ENCODE measurements at places on chromosomes 7 and 10.

DNA sequence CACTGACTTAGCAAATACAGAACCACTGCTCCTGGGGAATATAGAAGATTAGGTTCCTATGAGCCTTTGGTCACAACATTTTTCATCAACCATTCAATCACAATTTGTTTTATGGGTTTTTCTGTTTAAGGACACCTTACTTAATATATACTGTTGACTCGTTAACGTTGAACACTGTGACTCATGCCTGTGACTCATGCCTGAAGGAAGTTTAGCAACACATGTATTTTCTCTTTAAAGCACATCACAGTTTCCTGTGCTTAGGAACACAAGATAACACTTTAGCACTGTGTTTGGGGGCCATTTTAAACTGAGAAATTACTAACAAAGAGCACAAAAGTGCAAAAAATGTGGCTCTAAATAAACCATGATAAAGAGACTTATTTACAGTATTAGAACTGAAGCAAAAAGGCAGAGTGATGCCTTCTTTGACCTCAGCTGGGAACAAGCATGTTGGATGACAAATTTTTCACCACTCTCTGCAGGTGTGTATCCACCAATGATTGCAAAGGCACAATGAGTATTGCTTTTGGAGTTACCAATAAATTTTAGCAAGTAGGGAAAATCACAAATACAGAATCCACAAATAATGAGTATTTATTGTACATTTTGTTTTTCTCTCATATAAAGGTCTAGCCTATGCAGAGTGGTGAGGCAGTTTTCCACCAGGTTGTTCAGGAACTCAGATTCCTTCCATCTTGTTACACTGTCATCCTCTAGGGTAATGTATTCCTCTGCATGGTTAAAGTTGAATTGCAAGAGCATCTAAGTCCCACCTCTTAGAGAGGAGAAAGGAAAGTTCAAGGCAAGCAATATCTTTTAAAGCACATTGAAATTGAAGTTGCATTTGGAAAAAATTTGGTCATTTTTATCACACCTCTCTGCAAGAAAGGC, 7.3 kb downstream of the FGFBP3 start:
- no peak for DNase-seq

- DNase-seq = no peak
Observed at GRCh38 chr7:107563081-107563774, 492 bp downstream of the COG5 start.

DNA sequence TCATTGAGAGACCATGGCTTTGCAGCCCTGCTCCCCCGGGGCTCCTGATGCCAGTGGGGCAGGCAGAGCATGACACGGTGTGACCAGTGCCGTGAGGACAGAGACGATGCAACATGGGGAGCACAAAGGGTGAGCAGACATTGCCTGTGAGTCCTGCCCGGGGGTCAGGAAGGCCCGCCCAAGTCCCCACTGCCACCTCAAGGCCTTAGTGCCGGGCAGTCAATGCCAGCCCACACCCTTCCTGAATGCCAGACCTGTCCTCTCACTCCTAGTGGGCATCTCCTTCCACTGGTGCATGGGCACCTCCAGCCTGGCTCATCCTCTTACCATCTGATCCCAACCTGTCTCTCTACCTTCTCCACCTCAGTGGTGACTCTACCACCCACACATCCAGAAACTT, 157.9 kb upstream of the ZMIZ1 start:
- no peak for DNase-seq

GRCh38 chr7:155660059-155660757, 15.7 kb downstream of the RBM33 start:
- DNase-seq = no peak

DNA sequence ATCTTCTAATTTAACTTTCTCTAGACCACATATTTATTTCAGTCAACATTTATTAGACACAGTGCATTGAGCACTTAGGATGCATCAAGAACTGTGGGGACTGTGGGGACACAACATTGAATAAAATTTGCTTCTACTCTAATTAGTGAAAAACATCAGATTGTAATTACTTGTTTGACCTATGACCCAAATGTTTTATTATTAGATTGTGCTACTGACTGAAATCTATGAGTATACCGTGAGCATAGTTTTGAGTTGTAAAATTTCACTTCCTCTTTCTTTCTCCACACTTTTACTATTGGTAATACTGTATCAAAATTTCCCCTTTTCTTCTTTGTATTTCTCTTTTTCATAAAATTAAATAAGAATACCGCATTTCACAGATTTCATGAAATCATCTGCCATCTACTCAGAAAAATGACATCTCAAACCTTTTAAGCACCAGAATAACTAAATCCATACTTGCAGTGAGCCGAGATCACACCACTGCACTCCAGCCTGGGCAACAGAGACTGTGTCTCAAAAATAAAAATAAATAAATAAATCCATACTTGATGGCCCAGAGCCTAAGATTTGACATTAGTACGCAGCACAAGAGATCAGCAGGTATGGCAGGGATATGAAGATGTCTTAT, 25.4 kb upstream of the INPP5F start:
- DNase-seq = no peak

DNA sequence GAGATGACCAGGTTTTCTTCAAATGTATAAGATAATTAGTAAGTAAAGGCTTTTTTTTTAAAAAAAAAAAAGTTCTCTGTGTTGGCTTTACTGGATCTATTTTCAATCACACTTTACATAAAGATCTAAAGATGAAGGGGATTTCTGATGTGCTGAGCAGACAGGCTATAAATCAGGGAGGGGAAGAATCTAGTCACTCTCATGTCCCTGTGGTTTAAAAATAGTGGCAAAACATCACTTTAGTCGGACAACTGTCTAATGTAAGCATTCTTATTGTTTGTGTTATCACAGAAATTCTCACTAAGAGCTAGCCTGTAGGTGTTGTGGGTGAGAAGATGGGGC, 132.7 kb downstream of the ICA1 start:
- no peak for DNase-seq

Measured in retina (tissue), 1 donor.